HepG2 (cell line): ENCODE measurements at places on chromosomes 2 and 18. TPM values are rescaled to one million over a fixed set of nuclear protein-coding genes. Genes with fewer than 3 reads are reported as not detected.

- H3K36me3 ChIP-seq, result no peaks in the 10 kb centered on the region
- no peaks in the 10 kb centered on the region for H3K27me3 ChIP-seq
- H3K4me3 ChIP-seq, result no peak overlapping the region
- no peaks in the 10 kb centered on the region for H3K4me1 ChIP-seq
- H3K27ac ChIP-seq, result no peak overlapping the region
These were observed 82.7 kb downstream of the SCG2 start for GRCh38 chr2:223519471-223519870.

GRCh38 chr18:76565238-76566173 lies 70.5 kb upstream of the ZNF516 start:
- H3K27me3 ChIP-seq, result no peaks in the 10 kb centered on the region; the same call in 2 of the 3 replicates
- DNase-seq, result peak; percentile 63
- no peaks in the 10 kb centered on the region for H3K36me3 ChIP-seq
- no peak overlapping the region for H3K27ac ChIP-seq
- H3K4me3 ChIP-seq, result no peak overlapping the region

- no peaks in the 10 kb centered on the region for H3K36me3 ChIP-seq
- H3K27me3 ChIP-seq, result no peaks in the 10 kb centered on the region
- no peak overlapping the region for H3K4me3 ChIP-seq
- H3K4me1 ChIP-seq, result no peaks in the 10 kb centered on the region
- DNase-seq, result no peak
These were observed 328.1 kb downstream of the MYCN start for GRCh38 chr2:16268301-16269000.

GRCh38 chr18:74582642-74583041 lies 15.0 kb upstream of the ZNF407 start:
- H3K27me3 ChIP-seq, result no peaks in the 10 kb centered on the region; the same call in 1 of the 2 replicates
- H3K4me3 ChIP-seq, result no peak overlapping the region
- H3K36me3 ChIP-seq, result no peaks in the 10 kb centered on the region
- no peak overlapping the region for H3K27ac ChIP-seq
- H3K4me1 ChIP-seq, result peaks cover 38% of the 10 kb centered on the region
- DNase-seq, result no peak

GRCh38 chr18:36889321-36889720 lies 60.4 kb downstream of the KIAA1328 start:
- H3K4me1 ChIP-seq, result no peaks in the 10 kb centered on the region
- no peak overlapping the region for H3K27ac ChIP-seq
- H3K36me3 ChIP-seq, result no peaks in the 10 kb centered on the region
- H3K27me3 ChIP-seq, result no peaks in the 10 kb centered on the region
- no peak for DNase-seq
- no peak overlapping the region for H3K4me3 ChIP-seq

DNA sequence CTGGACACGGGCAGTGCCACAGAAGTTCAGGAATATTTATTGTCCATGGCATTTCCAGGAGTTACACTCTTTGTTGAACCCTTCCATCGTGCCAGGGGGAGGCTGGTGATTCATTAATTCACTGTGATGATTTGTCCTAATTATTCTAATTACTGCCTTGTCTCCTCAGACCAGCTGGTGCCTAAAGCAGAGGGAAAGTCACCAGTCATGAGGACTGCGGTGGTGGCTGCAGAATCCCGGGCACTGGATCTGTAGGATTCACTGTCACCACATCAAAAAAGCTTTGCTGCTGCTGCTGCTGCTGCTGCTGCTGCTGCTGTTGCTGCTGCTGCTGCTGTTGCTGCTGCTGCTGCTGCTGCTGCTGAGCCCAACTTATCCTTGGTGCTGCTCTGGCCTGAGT lies 908.2 kb downstream of the TSN start:
- H3K36me3 ChIP-seq, result no peaks in the 10 kb centered on the region
- no peak for DNase-seq
- no peak overlapping the region for H3K27ac ChIP-seq
- peaks cover 11% of the 10 kb centered on the region; the same call in 2 of the 3 replicates for H3K27me3 ChIP-seq

DNA sequence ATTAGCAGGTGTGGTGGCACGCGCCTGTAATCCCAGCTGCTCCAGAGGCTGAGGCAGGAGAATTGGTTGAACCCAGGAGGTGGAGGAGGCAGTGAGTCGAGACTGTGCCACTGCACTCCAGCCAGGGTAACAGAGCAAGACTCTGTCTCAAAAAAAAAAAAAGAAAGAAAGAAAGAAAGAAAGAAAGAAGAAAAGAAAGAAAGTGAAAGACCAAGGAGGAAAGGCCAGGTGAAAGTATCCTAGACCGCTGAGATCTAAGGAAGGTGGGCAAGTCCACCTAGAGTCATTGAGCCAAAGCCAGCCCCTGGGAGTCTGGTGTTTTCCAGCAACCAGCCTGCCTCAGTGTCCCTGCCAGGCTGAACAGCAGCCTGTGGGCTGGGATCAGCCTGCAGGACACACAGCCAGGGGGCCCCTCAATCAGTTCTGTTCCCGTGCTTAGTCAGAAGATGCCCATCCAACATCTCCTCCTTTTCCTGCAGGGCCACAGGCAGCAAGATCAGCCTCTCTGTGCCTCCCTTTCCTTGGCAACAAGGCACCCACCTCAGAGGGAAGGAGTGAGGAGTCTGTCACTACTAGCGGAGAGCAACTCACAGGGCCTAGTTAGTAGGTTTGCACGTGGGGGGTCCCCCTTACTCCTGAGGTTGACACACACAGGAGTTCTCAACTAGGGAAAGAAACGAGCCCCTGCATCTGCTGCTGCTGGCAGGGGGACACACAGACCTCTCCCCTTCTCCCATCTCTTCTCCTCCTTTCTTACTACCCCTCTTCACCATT lies 64.1 kb downstream of the SMAD7 start:
- no peak overlapping the region for H3K27ac ChIP-seq
- peaks cover 44% of the 10 kb centered on the region for H3K4me1 ChIP-seq
- H3K36me3 ChIP-seq, result no peaks in the 10 kb centered on the region
- H3K4me3 ChIP-seq, result no peak overlapping the region
- H3K27me3 ChIP-seq, result no peaks in the 10 kb centered on the region; the same call in 1 of the 2 replicates

GRCh38 chr2:177265824-177266817 lies 1.6 kb upstream of the NFE2L2 start:
- H3K4me3 ChIP-seq, result peak overlapping the region; percentile 98
- H3K27me3 ChIP-seq, result no peaks in the 10 kb centered on the region
- H3K36me3 ChIP-seq, result no peaks in the 10 kb centered on the region
- H3K27ac ChIP-seq, result peak overlapping the region; percentile 100
- DNase-seq, result peak; percentile 85

- peak overlapping the region; percentile 46 for H3K27ac ChIP-seq
- no peaks in the 10 kb centered on the region for H3K36me3 ChIP-seq
- peak overlapping the region; percentile 96 for H3K4me3 ChIP-seq
- peaks cover 29% of the 10 kb centered on the region for H3K4me1 ChIP-seq
- DNase-seq, result no peak
These were observed 588 bp upstream of the CCDC93 start for GRCh38 chr2:118014492-118014824.

GRCh38 chr2:173148520-173148919 lies 72.9 kb downstream of the MAP3K20 start:
- no peaks in the 10 kb centered on the region for H3K4me1 ChIP-seq
- no peaks in the 10 kb centered on the region for H3K36me3 ChIP-seq
- no peak for DNase-seq
- H3K4me3 ChIP-seq, result no peak overlapping the region

Gene GBX2
- total RNA-seq, result not detected in 2 replicates

Gene PLGLB1
- 0.20 TPM in 1 of 2 replicates, not detected in the other for total RNA-seq

Gene SNORC
- 48.5 and 86.1 TPM in 2 replicates for total RNA-seq

Gene RBMS1
- 52.1 and 55.5 TPM in 2 replicates for total RNA-seq

Gene CAPN13
- total RNA-seq, result not detected in 2 replicates

Gene GDF7
- 10.2 and 15.0 TPM in 2 replicates for total RNA-seq
